ENCODE measurements at places on chromosomes 4 and X.

DNA sequence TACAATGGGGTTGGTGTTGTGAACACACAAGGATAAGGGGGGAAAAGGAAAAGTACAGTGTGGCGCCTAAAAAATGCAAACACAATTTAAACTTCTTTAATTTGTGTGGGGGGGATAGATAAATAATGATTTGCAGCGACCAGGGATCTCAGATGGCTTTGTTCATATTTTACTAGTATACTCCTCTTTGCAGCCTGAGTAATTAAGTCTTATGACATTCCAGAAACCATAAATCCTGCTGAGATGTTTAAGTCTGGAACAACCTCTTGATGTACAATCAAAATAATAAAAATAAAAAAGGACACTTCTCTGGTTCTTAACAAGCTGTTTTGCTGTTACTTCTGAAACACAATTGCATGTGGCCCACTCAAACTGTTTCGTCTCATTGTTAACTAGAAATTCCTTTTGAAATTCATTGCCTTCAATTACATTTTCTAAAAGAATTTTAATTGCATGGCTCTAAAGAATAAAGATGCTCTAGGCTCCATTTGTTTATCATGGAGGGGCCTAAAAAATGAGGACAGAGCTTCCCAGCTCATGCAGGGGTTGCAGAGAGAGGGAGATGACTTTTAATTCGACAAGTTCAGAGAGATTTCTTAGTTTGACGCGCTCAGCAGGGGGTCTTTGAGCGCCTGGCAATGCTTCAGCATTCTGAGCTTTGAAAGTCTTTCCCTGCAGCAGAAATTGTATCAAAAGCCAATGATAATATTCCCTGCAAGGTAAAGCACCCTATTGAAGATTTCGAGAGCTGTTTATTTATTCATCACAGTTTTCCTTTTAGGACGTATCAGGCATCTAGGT, 892.4 kb upstream of the TENM3 start:
- no peak for DNase-seq

DNA sequence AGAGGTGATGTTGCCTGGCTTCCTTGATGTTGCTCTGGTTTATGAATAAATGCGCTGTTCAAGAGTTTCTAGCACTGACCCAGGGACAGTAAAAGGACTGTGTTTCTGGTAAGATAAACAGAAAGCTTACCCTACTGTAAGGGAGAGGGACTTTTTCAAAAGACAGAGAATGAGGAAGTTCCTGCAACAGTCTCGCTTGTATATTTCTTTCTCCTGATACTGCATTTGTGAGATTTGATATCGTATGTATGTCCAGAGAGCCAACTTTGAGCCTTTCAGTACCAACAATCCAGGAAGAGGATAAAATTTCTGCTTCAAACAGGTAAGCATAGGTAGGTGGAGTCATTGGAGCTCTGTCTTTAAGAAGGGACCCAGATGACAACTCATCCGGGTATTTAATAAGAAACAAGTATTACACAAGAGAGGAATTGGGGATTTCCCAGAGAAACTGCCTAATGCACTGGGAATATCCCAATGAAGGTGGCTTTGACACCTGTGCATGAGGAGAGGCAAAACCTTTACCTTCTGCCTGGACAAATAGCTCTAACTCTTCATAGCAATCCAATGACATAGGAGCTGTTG, 773 bp downstream of the DAPP1 start:
- DNase-seq: no peak

DNA sequence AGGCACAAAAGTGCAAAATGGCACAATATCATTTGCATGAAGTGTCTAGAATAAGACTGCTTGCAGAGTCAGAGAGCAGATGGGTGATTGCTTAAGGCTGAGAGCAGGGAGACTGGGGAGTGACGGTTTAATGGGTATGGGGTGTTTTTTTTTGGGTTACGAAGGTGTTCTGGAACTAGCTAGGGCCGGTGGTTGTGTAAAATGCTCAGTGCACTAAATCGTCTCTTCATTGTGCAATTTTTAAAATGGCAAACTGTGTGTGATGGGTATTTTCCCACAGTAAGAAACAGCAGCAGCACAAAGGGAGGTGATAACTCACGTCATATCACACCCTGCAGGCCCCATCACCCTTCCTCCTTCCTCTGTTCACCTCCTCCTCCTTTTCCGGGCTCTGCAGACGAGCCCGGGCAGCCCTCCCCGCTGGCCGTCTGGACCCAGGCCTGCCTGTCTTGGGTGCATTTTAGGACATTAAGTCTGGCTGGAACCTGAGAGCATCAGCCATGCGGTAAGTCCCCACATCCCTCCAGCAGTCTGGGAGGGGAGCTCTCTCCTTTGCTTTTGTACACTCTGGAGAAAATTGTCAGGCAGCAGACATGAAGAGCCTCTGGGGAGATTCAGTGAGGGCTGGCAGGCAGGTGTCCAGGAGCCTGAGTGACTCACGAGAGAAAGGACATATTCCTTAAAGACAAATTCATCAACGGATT, 42.7 kb downstream of the ASMT start:
- DNase-seq: no peak

DNA sequence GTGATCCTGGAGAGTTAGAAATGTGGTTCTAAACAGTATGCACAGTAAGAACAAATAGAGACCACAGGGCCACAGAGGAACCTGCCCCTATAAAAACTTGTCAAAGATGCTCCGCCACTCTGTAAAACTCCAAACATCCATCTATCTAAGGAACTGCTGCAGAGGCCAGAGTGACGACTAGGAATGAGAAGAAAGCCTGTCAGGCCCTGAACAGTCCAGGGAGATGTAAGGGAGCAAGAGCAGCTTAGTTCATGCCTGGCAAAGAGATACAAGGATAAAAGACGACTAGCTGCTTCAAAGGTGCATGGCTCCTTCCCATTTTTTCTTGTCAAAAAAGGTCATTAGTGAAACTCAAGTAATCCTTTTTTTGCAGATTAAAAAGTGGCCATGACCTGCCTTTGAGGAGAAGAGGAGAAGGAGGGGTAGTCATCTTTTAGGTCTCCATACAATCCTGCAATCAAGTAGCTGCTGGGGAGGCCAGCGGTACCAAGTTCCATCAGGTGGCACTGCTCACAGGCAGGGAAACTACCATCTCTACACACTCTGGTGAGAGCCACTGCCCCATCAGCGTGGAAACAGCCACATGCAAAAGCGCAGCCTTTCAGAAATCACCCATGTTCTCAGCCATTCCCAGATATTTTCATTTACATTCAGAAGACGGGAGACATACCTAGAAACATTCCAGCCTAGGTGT, 162.1 kb downstream of the TSPAN5 start:
- no peak for DNase-seq

- no peak for DNase-seq
These were observed 95.6 kb downstream of the MID1IP1 start for GRCh38 chrX:38896724-38897298.

DNA sequence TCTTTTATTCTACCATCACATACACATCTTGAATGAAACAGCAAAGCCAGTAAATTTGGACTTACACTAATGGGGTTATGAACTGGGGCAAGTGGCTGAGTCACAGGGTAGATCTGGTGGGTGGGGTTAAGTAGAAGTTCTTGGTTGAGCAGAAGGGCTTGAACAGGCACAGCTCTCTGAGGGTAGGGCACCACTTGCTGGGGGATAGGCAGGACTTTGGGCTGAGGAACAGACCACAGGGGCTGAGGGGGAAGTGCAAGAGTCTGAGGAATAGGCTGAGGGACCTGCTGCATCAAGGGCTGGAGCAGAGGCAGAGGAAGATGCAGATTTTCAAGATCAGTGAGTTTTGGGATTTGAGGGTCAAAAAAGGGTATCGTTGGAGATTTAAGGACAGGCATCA, 8.3 kb downstream of the CSN2 start:
- DNase-seq: no peak

GRCh38 chr4:101125045-101125942, 222.0 kb downstream of the PPP3CA start:
- DNase-seq: no peak

- DNase-seq: peak; percentile 60
These were observed 77.4 kb upstream of the GPR50 start for GRCh38 chrX:151099001-151099400.

- DNase-seq: no peak
These were observed 44.6 kb upstream of the ANKRD50 start for GRCh38 chr4:124757126-124757525.

- no peak for DNase-seq
These were observed 114.6 kb upstream of the CBR4 start for GRCh38 chr4:169124661-169125060.

DNA sequence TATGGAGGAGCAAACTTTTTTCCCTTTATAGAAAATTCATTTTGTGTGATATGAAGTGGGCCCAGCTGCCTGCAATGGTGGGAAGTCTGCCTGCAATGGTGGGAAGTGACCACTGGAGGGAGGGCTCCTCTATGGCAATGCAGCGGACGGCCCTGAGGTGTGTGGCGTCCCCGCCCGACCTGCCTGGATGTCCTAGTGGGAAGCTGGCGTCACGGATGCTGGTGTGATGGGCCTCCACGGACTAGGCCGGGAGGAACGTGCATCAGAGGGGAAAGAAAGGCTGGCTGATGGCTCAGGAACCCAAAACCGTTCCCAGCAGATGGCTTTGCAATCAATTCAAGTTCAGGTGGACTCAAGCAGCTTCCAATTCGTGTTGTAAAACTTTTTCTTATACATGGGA, 177.9 kb downstream of the AFAP1 start:
- DNase-seq: peak; percentile 61

GRCh38 chr4:106353786-106354185, 14.8 kb downstream of the GIMD1 start:
- DNase-seq: no peak

GRCh38 chrX:144849141-144849540, 398.2 kb upstream of the SPANXN1 start:
- DNase-seq: no peak

DNA sequence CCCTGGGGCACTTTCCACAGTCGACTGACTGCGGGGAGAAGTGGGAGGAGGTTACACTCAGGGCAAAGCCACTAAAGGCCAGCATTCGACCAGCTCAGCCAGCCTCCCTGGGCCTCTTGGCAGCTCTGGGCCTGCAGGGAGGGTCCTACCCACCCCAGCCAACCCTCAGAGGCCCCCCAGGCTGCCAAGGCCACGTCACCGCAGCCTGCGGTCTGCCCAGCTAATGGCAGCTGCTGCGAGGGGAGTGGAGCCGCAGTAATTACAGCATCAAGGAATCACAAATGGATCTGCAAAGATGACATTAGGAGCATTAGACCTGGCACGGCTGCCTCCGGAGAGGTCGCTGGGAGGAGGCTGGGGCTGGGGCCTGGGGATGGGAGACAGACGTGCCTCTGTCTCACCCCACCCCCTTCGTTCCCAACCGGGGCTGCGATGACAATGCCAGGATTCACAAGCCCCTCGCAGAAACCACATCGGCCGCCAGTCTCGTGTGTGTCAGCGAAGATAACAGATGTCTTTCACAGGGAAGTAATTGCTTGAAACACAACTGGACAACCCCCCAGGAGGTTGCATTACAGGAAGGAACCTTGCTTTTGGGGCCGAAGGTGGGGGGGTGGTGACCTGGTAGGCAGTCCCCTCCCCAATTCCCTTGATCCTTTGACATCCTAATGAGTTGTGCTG, 367.6 kb downstream of the BCOR start:
- peak; percentile 6 for DNase-seq

- DNase-seq: no peak
These were observed 981.3 kb downstream of the C4orf33 start for GRCh38 chr4:130077275-130077674.

DNA sequence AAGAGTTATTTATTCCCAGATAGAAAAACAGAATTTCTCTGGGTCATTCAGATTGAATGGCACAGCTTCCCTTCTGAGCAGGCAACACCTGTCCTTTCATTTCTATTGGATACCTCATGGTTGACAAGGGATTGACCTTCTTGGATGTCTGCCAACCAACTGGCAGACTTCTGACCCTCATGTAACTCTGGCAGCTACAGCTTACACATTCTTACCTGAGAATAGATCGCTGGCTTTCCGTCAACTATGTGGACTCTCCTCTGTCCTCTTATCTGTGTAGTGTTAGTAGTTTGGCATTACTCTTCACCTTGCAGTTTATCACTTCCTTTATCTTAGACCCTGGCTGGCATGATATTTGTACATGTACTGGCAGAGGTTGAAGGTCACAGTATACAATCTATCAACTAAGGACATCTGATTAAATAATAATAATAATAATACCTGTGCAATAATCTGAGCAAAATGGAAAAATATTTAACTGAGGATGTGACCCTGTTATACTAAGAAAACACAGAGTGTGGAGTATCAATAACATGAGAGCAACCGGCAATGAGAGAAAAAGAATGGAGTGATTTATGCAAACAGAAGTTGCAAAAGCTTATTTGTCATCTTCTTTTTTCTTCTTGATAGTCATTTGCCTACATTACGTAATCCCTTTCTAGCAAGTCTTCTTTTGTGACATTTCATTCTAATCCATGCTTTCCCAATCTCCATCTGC, 1118.2 kb downstream of the ARAP2 start:
- DNase-seq: no peak

GRCh38 chr4:188879598-188879997, 740.4 kb downstream of the TRIML1 start:
- DNase-seq: no peak

GRCh38 chr4:48432017-48432416, 51.1 kb upstream of the SLC10A4 start:
- DNase-seq: no peak

DNA sequence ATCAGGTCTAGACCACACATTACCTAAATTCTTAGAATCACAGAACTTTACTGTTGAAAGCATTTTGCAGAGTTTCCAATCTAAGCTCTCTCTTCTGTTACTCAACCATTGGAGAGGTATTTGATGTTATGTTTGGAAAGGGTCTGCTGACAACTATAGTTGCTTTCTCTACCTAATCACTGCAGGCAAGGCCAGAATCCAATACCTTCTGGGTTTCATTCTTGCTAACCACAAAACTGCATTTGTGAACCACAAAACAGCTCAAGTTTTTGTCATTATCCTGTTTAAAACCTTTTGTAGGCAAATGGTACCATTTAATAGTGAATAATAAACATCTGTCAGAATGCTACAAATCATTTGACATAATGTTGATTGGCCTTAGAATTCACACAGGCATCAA, 380.1 kb downstream of the GASK1B start:
- DNase-seq: no peak

GRCh38 chr4:121072224-121073003, at the start of gene NDNF:
NDNF (minus strand) TSS chr4:121072535; CDS start chr4:121045837, 26,698 bp downstream.
- DNase-seq: peak; percentile 18

GRCh38 chrX:24513416-24513815, 48.3 kb downstream of the PDK3 start:
- no peak for DNase-seq

DNA sequence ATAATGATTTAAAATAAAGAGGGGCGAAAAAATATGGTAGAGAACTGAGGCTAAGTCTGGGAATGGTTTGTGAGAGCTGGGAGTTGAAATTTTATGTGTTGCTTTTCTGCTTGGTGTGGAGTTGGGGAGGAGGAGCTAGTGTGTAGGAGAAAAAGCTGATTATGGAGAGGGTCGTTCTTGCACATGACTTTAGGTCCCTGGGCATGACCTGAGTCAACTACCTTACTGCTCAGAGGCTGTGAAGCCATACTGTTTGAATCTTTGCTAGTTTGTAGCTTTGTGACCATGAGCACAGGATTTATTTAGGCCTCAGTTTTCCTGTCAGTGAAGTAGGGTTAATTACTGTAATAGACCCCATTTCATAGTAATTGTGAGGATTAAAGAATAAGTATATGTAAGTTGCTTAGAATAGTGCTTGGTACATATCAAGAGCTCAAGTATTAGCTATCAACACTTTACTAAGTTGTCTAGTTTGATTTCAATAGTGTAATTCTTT, 78.6 kb downstream of the KDM6A start:
- DNase-seq: no peak

- no peak for DNase-seq
These were observed 6.1 kb upstream of the SH3BP2 start for GRCh38 chr4:2786794-2787229.
